ENCODE measurements at places on chromosomes 1 and 21.

DNA sequence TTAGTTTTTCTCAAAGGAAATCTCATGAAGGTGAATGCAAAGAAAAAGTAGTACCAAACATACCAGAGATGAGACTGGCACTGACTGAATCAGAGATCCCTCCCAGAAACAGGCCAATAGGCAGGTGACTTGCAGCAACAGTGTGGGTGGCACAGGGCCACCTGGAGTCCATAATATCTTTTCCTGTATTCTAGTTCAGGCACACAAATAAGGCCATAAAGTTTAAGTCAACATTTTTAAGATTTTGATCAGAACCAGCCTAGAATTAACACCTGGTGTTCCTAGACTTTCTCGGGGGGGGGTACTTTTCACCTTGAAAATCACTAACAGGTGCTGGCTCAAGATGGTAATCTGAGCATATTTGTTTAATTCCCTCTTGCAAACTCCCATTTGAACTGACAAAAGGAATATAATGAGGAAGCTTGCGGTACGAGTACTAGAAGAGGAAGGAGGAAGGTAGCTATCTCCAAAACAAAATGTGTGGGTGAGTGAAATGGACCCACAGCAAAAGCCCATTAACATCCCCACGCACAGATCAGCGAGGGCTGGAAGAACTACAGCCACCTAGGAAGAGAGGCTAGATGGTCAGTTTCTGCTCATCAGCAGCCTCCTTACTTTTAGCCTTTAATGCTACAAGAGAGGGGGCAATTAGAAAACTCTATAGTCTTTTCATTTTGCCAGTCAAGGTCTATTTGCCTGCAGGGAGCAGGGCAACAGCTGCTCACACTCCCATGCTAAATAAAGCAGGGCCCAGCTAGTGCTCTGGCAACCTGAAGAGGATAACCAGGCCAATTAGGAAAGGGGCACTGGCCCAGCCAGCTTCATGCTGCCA is 18.9 kb downstream of the SDE2 start:
- DNase-seq: no peak

GRCh38 chr1:18182398-18183160 is 75.0 kb downstream of the IGSF21 start:
- DNase-seq: no peak

GRCh38 chr1:89727517-89728312 is 93.1 kb upstream of the LRRC8D start:
- no peak for DNase-seq

DNA sequence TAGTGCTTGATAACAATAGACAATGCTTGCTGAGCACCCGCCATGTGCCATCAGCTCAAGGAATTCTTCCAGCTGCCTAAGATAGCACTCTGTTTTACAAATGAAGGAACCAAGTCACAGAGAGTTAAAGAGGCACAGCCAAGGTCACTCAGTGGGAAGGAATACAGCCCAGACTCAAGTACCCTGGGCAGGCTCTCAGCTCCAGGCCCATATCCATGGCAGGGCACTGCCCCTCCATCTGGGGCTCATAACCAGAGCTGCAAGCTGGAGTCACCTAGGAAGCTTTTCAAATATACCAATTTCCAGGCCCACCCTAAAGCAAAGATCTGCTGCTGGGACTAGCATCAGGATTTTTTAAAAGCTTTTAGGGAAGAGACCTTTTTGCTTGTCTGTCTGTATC is 1.6 kb downstream of the CLEC20A start:
- no peak for DNase-seq

- no peak for DNase-seq
Observed at GRCh38 chr1:207164086-207164485, 60.1 kb downstream of the C4BPA start.
